ENCODE measurements at places on chromosomes 2 and 18.
A peak's percentile ranks its signal among the peaks of the same experiment; 100 is the strongest.

DNA sequence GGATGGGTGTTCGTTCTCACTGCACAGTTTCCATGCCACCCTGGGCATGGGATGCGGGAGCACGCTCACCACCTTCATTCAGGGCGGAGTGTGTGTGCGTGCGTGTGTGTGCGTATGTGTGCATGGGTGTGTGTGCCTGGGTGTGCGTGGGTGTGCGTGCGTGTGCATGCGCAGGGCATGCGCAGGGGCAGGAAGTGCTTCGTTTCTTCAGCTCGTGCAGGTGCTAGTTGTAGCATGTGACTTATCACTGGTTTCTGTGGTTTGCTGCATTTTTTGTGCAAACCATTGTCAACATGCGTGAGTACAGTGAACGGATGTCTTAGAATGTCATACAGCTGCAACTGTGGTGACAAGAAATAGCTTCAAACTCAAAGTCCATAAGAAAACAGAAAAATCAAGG, 179.5 kb downstream of the PTGR3 start:
- DNase-seq: no peak

DNA sequence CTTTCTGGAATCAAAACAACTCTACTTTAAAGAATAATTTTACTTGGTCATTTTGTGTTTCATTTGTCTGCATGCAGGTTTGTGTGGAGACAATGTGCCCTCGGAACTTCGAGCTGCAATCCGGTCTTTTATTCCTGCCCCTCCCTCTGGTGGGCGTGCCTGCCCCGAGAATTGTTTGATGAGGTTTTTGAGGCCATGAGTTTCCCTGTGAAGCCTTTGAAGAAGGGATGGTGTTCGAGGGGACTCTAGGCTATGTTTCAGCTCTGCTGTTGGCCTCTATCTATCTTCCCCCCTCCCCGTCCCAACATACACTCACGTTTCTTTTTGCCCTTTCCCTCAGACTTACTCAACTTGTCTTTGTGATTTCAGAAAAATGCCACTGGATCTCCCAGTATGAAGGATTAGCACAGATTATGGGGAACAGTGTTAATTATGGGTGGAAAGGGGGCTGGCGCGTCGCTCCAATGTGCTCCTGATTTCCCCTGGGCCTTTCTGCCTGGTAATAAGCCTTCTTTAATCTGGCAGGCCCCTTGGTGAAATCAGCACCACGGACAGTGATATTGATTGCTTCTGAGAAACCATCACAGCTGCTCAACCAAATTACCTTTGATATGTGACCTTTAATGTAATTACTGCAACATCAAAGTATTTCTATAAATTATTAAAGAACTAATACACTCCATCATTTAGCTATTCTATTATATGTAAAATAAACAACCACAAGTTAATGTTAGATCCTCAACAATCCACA, 82.2 kb downstream of the CELF4 start:
- DNase-seq: no peak

- no peak for DNase-seq
Measured at GRCh38 chr2:172999641-173000386, 75.8 kb upstream of the MAP3K20 start.

- DNase-seq: no peak
Measured at GRCh38 chr2:19748711-19749506, 152.9 kb downstream of the TTC32 start.

DNA sequence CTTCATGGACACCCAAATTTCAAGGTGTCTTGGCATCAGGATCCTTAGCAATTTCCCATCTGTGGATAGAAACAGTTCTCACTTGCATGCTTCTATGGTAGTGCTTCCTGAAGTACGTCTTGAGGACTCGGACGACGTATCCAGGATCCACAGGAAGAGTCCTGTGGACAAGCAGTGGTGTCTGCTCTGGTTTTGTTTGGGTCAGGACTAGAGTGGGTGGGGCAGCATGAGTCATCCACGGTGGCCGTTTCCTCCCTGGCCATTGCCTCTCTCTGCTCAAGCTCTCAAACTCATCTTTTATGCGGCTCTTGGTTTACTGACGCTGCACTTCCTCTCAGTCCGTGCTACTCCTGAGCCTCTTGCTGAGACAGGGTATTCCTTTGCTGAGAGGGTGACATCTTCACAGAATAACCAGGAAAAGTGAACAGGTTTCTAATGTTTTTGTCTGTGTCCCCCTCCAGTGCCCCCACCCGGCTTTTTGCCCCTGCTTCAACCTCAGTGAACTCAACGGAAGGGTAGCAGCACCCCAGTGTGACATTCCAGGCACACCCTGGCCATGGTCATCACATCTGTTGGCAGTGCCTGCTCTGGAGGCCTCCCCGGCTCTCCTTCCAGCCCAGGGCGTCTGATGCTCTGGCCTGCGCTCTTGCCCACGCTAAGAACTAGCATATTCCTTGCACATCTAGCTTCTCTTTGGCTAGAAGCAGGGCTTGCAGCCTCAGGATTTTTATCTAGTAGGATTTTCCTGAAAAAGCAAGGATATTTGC, 62.2 kb downstream of the ARMC9 start:
- no peak for DNase-seq

DNA sequence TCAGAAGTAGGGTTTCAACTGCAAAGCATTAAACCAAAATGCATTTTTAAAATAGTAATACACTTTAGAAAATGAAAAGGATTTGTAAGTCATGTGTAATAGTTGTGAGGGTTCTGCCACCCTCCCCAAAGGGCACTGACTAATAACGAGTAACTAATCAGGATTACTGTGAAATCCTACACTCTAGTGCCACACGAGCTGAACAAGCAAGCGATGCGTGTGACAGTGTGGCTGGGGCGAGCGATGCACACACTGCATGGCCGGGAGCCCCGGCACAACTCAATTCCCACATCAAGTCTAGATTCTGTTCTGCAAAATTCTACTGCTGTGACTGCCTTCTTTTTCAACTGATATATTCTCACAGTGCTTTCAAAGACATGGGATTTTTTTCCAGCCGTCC, 156.4 kb downstream of the SEPTIN10 start:
- no peak for DNase-seq

- DNase-seq: peak; percentile 59
Measured at GRCh38 chr2:113324684-113325160, 46.0 kb upstream of the PAX8 start.

DNA sequence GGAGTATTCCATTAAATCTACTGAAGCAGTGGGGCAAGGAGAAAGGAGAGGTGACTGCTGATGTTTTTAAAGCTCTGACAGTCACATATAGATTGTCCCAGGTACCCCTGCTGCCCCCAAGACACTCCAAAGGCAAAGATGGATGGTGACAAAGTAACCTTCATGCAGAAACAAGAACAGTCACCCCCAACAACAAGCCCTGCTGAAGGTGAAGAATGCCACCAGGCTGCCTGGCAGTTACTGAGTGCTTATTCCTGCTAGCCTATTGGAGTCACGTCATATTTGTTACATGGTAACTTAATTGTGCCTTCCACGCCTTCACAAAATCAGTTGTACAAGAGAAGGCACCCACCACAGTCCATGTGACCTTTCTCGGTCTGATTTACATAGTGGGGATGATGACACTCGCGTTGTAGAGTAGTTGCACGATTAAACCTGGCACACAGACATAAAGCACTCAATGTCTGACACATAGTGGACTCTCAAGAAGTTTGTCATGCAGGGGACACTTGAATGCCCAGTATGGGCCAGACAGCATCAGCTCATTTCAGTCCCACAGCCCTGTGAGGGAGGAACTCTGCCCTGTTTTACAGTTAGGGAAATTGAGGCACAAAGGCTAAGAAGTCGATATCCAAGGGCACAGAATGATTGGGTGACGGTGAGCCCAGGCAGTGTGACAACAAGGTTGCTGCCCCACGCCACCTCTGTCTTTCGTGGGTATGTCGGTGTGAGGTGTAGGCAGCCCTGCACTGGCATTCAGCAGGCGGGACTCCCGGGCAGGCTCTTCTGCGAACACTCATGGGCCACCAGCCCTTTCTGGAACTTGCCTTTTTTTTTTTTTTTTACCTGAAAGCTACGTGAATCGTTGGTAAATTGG, 62.7 kb downstream of the ZCCHC2 start:
- DNase-seq: peak; percentile 62

DNA sequence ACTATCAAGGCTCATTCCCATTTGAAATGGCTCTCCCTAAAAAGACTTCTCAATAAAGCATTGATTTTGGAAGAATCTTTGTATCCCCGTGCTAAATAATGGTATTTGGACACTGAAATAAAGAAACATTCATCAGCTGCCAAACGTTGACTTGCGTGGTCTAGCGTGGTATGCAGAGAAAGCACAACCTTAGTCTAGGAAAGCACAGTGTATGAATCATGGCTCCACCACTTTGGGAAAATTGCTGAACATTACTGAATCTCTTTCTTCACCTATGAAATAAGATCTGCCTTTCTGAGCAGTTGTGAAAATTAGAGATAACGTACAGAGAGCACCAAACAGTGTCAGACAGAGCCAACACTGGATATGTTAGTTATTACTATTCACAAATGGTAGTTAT, 353.9 kb downstream of the SS18 start:
- no peak for DNase-seq

DNA sequence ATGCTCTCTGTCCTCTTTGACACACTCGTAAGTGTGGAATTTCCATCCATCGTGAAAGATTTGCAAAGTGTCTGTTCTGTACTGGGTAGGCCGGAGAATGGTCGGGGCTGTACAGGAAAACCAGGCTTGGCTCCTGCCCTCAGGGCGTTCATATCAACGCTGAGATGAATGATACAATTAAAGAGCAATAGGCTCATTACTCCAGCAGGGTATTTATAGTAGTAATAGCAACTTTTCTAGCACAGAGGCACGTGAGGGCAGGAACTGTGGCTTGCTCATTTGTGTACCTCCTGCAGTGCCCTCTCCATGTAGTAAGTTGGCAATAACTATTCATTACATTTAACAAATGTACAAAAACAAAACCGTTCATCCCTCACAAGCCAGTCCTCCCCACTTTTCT, 5.3 kb upstream of the NCK2 start:
- DNase-seq: no peak

- no peak for DNase-seq
Measured at GRCh38 chr18:73461780-73462059, 593.9 kb upstream of the NETO1 start.

DNA sequence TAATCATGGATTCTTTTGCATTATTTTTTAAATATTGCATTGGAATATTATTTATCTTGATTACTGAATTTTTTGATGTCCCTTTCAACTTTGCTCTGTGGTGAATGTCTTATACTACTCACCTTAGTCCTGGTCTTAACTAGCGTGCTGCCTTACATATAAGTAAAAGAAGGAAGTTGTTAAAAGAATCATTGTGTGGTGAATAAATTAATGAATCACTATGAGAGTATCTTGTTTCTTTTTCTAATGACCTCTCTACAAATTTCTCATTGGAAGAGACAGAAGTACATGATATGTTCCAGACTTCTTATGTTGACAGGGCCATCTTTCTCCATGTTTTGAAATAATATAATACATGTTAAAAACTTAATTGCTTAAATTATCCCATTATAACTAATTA, 432.6 kb upstream of the MMADHC start:
- DNase-seq: no peak

DNA sequence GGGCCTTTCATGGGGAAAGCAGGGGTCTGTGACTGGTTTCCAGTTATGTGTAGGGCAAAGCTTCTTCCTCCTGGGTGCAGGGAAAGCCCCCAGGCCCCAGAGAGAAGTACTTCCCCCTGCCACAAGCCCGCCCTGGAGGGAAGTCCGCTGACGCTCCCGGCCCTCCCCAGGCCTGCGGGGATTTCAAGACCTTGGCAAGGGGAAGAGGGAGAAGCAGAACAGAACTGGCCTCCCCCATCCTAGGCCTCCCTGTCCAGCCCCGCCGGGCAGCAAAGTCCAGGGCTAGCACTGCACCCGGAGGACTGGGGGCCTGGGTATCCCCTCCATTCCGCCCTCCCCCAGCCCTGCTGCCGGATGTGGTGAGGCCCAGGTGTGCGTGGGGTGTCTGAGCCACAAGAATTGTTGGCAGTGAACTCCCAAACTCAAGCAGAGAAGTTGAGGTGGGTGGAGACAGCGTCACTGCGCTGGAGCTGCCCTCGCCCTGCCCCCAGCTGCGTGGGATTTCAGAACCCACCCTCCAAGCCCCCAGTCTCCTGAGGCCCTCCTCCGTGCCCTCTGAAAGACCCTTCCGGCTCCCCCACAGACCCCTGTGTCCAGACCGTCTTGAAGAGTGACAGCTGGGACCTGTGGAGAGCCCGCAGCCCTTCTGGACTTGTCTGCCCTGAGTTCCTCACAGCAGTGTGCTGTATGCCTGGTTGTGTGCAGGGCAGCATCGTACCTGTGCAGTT, 1.1 kb upstream of the DUSP2 start:
- DNase-seq: peak; percentile 92

DNA sequence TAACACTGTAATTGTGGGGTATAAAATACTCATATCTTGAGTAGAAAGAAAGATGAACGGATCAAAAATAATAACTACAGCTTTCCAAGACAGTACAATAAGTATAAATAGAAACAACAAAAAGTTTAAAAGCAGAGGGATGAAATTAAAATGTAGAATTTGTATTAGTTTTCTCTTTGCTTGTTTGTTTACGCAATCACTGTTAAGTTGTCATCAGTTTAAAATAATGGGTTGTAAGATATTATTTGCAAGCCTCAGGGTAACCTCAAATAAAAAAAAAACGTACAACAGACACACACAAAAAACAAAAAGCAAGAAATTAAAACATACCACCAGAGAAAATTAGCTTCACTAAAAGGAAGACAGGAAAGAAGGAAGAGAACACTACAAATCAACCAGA, 18.0 kb upstream of the ABCB11 start:
- DNase-seq: no peak

- DNase-seq: no peak
Measured at GRCh38 chr2:229445501-229446211, 174.6 kb upstream of the PID1 start.

DNA sequence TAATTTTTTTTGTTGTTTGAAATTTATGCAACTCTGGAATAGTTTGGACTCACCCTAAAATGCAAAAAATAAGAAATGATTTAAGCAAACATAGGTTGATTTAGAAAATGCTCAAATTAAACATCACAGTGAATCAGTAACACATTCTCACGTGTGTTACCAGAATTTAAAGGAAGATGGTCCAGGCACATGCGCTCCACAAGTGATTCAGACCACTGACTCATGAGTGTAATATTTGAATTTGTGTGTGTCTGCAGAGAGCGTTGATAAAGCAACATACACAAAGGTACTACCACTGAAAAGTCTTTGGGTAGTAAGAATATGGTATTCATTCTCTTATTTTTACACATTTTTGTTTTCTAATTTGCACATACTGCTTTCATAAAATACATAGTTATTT, 7.9 kb downstream of the SS18 start:
- DNase-seq: no peak

DNA sequence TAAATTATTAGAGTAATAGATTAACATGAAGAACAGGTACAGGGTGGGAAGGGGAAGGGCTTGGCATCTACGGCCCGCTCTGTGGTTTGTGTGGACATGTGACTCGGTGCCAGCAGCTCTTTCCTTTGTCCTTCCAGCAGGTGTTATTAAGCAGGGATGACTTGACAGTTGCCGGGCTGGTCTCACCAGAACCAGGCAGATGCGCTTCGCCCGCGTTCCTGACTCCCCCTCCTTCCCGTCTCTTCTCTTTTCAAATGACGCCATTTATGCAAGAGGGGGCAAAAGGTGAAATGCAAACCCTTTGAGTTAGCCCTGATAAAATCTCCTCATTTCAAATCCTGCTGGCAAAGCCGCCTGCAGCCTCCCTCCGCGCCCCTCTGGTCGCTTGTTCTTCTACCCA, 38.9 kb upstream of the MGAT4A start:
- no peak for DNase-seq

GRCh38 chr2:123993728-123994323, 31.3 kb upstream of the CNTNAP5 start:
- peak; percentile 0 for DNase-seq

- no peak for DNase-seq
Measured at GRCh38 chr18:79309614-79310358, 85.9 kb upstream of the NFATC1 start.

- no peak for DNase-seq
Measured at GRCh38 chr2:39512941-39513340, 75.9 kb upstream of the MAP4K3 start.

Measured in activated CD4-positive, alpha-beta T cell treated with anti-CD3 and anti-CD28 coated beads, Interleukin-2, amount 50 U/mL, for 48 hours (primary cell).